ENCODE measurements at places on chromosomes 2 and 18.

- no peak for DNase-seq
These were observed 90.5 kb downstream of the ITGB1BP1 start for GRCh38 chr2:9332853-9333245.

DNA sequence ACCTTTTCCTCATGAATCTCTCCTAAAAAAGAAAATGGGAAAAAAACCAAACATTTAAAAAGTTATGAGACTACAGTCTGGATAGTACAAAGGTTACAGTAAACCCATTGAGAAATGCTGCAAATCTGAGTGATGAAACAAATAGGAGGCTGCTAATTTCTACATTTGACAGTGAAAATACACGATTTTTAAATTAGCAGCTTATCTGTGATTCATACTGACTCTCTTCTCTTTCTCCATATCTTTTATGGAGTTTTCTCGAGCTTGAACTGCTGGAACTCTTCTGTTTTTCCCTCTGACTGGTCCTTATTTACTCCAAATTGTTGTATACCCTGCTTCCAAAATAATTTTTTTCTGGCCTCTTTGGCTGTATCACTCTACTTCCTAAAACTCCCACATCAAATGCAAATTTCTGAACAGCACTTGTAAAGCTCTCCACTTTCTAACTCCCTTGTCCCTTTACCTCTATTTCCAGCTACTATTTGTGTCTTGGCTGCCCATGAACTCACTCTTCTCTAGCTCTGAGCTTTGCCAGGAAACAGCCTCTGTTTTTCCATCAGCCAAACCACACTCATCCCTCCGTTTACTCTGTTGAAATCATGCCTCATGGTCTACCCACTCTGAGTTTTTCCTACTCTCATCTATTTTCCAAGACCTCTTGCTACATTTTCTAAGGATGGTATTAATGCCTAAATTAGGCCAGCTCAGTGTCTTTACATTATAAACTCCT lies 73.7 kb downstream of the RBMS1 start:
- DNase-seq: no peak

DNA sequence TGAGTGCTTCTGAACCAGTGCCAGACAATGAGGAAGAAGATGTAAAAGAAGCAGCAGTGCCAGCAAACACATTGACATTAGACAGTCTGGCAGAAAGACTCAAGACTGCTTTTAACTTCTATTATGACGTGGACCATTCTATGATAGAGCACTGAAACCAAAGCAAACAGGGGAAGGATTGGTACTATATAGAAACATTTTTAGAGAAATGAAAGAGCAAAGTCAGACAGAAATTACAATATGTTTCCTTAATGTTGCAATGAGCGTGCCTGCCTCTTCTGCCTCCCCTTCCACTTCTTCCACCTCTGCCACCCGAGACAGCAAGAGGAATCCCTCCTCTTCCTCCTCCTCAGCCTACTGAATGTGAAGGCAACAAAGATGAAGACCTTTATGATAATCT lies 39.7 kb downstream of the DHX57 start:
- no peak for DNase-seq

DNA sequence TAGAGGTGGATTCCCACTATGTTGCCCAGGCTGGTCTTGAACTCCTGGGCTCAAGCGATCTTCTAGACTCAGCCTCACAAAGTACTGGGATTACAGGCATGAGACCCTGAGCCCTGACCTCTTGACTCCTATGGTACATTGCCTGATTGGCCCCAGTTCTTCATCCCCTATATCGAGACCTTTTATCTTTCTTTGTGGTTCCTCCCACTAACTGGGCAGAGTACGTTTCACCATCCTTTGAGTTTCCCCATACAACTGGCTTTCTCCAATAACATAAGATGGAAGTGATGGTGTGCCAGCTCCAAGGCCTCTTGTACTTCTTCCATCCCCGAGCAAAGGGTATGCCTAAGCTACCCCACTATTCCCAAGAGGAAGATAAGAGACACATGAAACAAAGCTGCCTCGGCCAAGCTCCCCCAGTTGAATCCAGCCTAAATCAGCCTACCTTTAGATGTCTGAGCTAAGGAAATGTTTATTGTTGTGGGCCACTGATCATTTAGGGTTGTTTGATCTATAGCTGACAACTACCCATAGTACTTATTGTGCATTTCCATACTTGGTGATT lies 8.3 kb upstream of the TMEM247 start:
- DNase-seq: no peak

DNA sequence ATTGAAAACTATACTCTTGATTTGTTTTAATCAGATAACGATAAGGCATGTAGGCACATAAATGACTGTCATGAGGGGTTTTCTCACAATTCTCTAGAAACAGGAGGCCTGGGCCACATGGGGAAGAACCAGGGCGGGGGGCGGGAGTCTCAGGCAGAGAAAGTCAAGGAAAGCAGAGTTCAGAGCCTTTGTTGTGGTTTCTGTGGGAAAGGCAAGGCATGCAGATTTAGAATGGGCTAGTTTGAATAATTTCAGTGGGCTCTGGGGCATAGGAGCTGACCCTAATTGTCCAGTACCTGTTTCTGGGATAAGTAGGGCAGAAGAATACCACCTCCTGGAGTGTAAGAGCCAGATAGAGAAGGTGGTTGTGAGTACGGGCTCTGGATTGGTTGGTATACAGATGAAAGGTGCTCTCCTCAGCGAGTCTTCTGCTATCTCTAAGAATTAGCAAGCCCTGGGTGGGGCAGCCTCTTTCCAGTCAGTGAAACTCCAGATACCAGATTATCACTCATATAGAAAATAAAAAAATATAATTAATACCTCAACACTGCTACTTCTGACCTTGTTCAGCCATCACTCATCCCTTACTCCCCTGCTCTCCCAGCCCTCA lies 41.5 kb upstream of the CYRIA start:
- DNase-seq: no peak

DNA sequence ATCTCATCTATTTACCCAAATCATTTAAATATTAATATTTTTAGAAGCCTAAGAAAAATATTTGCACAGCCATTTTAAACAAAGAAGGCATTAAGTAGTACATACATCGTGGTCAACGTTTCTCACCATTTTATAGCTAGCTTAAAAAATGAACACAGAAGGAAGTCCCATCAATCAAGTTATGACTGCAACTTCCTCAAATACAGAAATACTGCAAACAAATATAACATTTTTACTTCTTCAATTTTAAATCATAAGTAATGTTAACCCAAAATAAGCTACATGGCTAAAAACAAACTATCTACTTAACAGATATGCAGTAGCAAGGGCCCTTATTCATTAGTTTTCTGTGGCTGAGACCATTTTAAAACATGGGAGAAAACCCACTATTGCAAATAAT lies 30.6 kb downstream of the ITSN2 start:
- DNase-seq: no peak

Measured in NCI-H524 (cell line).